IMR-90 (cell line): ENCODE measurements at places on chromosomes 3 and 15.

GRCh38 chr3:76028774-76029173 lies 243.4 kb upstream of the ZNF717 start:
- peak; percentile 54 for DNase-seq

DNA sequence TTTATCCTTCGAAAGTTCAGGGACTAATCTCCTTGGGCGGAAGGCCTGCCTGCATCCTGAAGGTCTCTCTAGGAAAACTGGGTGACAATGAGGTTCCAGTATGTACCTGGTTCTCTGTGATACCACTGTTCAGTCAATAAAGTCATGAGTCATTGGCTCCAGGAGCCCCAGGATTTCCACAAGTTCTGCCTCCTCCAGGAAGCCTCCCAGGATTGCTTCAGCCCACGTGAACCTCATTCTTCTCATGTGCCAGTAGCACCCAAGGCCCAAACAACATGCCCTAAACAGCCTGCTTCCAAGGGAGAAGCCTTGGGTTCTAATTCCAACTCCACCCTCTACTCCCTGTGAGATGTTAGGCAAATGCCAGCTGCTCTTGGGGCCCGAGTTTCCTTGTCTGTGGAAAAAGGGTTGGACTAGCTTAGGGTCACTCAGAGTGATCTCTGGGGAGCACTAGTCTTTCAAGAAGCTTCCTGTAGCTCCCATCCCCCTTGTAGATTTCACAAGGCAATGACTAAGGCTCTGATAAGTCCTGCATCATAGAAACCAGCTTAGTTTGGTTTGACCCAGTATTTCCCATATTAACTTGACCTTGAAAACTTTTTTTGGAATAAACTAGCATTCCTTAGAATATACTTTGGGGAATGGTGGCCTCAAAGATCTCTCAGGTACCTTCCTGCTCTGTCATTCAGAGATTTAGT lies 118.3 kb upstream of the ATP2B2 start:
- no peak for DNase-seq

GRCh38 chr3:71495708-71496472 lies 87.6 kb downstream of the FOXP1 start:
- DNase-seq, result peak; percentile 91

DNA sequence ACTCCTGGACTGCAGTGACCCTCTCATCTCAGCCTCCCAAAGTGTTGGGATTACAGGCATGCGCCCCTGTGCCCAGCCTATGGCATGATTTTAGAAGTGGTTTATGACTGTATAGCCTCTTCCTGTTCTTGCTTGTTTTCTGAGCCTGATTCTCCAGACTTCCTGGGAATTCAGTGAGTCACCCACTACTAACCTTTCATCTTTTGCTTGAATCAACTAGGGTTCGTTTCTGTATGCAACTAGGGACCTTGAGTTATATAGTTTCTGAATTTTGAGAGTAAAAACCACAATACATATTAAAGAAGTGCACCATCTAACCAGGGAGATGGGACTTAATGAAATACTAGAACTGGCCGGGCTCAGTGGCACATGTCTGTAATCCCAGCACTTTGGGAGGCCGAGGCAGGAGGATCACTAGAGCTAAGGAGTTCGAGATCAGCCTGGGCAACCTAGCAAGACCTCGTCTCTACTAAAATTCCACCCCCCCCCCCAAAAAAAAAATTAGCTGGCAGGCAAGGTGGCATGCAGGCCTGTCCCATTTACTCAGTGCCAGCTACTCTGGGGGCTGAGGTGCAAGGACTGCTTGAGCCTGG lies 76.0 kb downstream of the ZNF609 start:
- peak; percentile 92 for DNase-seq

DNA sequence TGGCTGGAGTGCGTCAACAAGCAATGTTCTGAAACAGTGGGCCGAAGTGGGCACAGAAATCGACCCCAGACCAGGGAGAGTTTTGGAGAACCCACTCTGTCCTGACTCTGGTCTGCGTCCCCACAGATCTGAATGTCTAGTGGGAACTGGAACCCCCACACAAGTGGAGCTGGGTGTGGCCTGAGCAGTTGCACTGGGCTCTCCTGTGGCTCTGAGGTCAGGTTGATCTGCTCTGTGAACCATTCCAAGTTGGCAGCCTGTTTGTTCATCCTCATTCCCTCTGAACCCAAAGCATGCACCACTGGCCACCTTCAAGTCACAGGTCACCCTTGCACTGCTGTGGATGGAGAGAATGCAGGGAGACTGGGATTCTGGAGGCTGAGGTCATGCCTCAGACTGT lies 60.5 kb downstream of the STARD5 start:
- no peak for DNase-seq

GRCh38 chr3:181698263-181698954 lies 13.3 kb upstream of the SOX2 start:
- no peak for DNase-seq

DNA sequence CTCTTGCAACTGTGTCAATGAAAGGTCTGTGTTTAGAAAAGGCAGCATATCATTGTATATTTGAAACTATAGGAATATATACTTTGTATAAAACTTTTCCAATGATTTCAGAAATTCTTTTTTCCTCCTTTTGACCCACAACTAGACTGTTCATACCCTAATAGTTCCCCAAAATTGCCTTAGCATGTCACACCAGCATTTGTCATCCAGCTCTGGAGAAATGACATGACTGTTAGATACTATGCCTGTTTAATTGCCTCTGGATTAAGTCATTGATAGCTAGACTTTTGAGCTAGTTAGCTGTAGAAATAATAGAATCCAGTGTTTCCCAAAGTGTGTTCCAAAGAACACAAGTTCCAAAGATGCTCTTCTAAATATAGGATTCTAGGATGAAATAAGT lies 32.4 kb downstream of the B3GALNT1 start:
- DNase-seq, result no peak

DNA sequence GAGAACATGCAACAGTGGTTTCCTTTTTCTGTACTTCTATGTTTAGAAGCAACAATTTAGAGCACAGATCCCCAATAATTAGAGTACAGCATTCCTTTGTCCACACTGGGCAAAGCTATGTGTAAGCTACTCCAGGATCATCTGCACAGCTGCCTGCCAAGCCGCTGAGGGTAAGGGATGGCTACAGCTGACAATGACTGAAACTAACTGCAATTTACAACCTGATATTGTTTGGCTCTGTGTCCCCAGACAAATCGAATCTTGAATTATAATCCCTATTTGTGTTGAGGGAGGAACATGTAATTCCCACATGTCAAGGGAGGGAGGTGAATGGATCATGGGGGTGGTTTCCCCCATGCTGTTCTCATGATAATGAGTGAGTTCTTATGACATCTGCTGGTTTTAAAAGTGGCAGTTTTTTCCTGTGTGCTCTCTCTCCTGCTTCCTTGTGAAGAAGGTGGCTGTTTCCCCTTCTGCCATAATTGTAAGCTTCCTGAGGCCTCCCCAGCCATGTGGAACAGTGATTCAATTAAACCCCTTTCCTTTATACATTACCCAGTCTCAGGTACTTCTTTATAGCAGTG lies 54.8 kb upstream of the TNFSF10 start:
- DNase-seq, result no peak

- DNase-seq, result peak; percentile 12
Measured at GRCh38 chr3:55405436-55405835, 81.7 kb downstream of the WNT5A start.

DNA sequence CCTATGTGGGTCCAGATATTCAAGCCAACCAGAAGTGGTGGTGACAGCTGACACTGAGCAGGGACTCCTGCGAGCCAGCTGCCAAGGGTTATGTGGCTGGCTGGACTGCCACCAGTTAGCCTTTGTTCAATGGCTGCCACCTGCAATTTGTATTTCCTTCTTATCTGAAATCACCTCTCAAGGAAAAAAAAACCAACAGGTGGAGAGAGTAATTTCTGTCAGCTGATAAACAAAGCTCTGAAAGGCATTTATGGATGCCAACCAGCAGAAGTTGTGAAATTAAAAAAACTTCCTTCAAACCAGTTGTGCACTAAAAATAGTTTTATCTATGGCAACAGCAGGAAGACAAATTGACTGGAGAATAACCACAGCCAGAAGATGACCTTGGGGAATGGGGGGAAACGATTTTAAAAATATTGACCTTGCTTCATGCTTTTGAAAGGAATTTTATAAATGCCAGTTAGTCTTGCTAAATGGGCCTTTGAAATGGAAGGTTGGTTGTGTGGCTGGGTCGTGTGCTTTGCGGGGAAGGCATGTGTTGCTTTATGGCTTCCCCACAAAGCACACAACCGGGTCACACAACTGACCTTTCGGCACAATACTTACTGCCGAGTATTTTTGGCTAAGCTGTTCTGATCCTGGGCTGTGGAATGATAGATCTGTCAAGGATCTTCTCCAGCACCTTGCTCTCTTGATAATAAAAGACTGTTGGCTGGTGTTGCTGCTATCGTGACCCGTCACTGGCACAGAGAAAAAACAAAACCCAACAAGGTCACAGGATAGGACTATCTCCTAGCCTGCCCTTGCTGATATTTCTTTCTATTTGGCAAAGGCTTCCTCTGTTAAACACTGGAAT lies 3.5 kb downstream of the MYZAP start:
- DNase-seq, result no peak

DNA sequence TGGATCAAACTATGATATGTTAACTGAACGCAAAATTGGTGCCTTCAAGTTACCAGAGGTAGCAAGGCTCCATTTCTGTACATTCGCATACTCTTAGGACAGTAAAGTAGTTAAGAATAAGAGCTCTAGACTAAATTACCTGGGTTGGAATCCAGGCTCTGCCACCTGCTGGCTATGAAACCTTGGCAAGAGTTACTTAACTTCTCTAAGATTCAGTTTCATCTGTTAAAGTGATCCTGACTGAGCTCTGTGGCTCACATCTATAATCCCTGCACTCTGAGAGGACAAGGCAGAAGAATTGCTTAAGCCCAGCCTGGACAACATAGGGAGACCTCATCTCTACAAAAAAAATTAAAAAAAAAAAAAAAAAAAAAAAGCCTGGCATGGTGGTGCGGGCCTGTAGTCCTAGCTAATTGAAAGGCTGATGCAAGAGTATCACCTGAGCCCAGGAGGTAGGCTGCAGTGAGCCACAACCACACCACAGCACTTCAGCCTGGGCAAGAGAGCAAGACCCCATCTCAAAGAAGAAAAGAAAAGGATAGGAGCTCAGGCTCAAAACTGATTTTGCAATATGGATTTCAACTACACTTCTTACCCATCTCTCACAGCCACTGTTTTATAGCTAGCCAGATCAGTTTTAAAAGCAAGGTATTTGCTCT lies 21.3 kb downstream of the GSK3B start:
- DNase-seq, result no peak

DNA sequence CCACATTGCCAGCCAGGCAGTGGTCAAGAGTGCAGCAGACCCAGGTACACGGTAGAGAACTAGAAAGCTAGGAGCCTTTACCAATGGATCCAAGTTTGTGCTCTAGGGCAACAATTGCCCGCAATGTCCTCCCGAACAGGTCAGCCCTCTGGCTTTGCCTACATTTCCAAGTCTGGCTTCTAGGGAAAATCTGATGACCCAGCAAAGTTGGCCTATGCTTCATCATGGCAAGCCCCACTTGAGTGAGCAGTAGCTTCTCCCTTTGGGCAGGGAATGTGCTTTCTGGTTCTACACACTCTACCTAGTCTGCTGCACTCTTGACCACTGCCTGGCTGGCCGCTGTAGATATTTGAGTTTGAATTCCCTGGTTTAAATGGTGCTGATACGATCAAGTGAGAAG lies 361.6 kb upstream of the NR2F2 start:
- no peak for DNase-seq

DNA sequence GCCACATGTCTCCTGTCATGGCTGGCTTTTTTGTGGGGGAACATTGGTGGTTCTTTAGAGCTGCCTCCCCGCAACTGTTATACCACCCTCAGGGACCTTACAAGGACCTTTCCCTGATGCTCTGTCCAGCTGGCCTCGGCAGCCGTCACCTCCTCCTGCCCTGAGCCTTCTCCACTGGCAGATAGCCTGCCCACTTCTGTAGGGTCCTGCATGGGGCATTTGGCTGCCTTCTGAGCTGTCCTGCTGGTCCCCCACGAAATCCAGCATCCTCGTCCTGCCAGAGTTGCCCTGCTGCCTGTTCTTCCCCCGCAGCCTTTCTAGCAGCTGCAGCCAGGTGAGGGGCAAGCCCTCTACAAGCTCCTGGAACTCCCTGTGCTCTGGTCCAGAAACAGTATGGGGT lies 86.2 kb downstream of the USP13 start:
- no peak for DNase-seq

- DNase-seq, result peak; percentile 21
Measured at GRCh38 chr3:195558602-195559001, 15.5 kb upstream of the PPP1R2 start.

GRCh38 chr3:135495891-135496290 lies 469.6 kb upstream of the PPP2R3A start:
- no peak for DNase-seq

DNA sequence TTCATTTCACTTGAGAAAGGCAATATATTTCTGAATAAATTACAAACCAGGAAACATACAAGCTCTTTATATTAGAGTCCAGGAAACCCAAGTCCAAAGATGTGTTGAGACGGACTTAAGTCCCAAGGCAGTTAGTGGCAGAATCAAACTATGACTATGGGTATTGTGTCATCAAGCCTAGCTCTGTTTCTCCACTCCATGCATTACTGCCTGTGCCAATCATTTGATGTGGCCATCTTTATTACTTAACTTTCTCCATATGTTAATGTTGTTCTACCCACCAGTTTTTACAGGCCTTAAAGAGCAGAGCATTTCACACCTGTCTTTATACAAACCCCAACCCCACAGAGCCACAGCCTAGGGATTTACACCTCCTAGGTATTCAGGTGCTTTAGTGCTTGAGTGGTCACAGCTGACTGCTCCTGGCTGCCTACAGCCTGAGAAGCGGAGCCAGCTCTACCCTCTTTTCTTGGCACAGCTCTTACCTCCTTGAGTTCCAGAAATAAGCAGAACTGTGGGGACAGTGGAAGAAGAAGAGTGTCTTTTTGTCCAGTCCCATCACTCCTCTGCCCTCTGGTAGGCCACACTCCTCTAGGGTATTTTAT lies 92.1 kb downstream of the DTWD1 start:
- DNase-seq, result no peak

- DNase-seq, result no peak
Measured at GRCh38 chr3:123568034-123568433, 16.8 kb downstream of the HACD2 start.

- peak; percentile 47 for DNase-seq
Measured at GRCh38 chr3:52313774-52314188, 2.3 kb upstream of the DNAH1 start.

DNA sequence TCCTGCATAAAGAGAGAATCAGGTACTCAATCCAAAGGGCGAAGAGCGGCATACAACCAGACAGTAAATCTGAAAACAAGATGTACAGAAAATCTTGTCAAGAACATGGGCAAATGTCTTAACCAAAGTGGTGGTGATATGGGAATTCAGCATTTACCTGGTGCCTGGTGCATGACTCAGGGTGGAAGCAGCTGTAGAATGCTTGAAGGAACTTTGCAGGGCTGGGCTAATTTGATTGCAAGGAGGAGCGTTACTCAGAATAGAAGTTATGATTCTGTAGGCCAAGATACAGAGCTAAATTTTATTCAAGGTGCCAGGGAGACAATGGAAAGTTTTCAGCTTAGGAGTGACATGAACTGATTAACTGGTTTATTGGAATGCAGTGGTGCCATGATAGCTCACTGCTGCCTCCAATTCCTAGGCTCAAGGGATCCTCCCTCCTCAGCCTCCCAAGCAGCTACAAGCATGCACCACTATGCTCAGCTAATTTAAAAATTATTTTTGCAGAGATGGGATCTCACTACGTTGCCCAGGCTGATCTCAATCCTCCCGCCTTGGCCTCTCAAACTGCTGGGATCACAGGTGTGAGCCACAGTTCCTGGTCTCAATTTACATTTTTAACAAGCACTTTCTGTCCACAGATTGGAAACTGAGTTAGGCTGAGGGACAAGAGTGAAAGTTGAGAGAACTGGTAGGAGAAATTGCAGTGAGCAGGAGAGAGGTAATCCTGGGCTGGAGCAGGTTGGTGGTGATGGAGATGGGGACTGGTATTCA lies 91.5 kb upstream of the TBC1D5 start:
- no peak for DNase-seq
